Dermis lymphatic vessel endothelial cell (primary cell): ENCODE measurements at places on chromosomes 7 and 10. TPM values are rescaled to one million over a fixed set of nuclear protein-coding genes. Genes with fewer than 3 reads are reported as not detected.

Gene MMD2
- total RNA-seq = not detected in 2 replicates

Gene SFRP4
- under 0.01 TPM in 1 of 2 replicates, not detected in the other for total RNA-seq

Gene ADCYAP1R1
- under 0.01 TPM in 1 of 2 replicates, not detected in the other for total RNA-seq

Gene IGFBP1
- not detected in 2 replicates for total RNA-seq

Gene SLC18A3
- total RNA-seq = not detected in 2 replicates

Gene PILRB
- 9.4 and 14.3 TPM in 2 replicates for total RNA-seq
